PC-9 (cell line): ENCODE measurements at places on chromosomes 7 and 10. TPM values are rescaled to one million over a fixed set of nuclear protein-coding genes. Genes with fewer than 3 reads are reported as not detected.

- no peak overlapping the region for H3K27ac ChIP-seq
- no peak overlapping the region for H3K4me3 ChIP-seq
- no peaks in the 10 kb centered on the region for H3K36me3 ChIP-seq
- no peaks in the 10 kb centered on the region for H3K4me1 ChIP-seq
- no peak for DNase-seq
These were observed 56.4 kb downstream of the THNSL1 start for GRCh38 chr10:25072786-25073185.

GRCh38 chr10:129662426-129662825 lies 195.4 kb downstream of the MGMT start:
- no peak for DNase-seq
- H3K4me3 ChIP-seq, result no peak overlapping the region
- no peaks in the 10 kb centered on the region for H3K4me1 ChIP-seq
- no peak overlapping the region for H3K27ac ChIP-seq

- no peaks in the 10 kb centered on the region for H3K36me3 ChIP-seq
- no peaks in the 10 kb centered on the region for H3K27me3 ChIP-seq
- no peak for DNase-seq
- no peaks in the 10 kb centered on the region for H3K4me1 ChIP-seq
These were observed 97.6 kb downstream of the AASS start for GRCh38 chr7:122046402-122046801.

DNA sequence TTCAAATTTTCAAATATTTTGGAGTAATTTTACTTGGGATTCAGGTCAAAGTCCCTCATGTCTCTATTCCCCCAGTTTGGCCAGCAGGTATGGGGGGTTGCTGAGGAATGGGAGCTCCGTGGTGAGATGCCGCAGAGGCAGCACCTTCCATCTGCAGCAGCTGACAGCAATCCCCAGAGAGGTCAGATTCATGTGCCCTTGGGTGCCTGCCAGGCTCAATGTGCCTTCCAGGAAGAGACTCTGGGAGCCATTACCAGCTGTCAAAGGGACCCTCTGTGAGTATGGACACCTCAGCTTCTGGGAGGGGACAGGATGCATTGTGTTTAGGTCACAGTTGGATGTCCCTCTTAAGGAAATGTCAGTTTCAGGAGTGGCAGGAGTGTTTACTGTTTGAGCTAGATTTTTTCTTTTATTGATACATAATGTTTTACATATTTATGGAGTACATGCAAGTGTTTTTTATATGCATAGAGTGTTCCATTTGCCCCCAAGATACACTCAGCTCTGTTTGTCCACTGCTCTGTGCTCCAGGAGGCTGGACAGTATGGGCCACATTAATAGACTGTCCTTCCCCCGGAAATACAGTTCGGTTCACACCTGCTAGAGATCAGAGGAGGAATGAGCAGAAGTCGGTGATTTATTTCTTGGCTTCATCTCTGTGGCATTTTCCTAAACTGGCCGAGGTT lies 75.3 kb upstream of the GRB10 start:
- peaks cover 10% of the 10 kb centered on the region for H3K4me1 ChIP-seq
- H3K36me3 ChIP-seq, result no peaks in the 10 kb centered on the region
- no peak overlapping the region for H3K4me3 ChIP-seq
- H3K27me3 ChIP-seq, result peaks cover 6% of the 10 kb centered on the region; the same call in 1 of the 2 replicates
- no peak for DNase-seq

SERPINE1 gene
- total RNA-seq, result 36.2 and 45.8 TPM in 2 replicates

- peaks cover 13% of the 10 kb centered on the region for H3K4me1 ChIP-seq
- no peak overlapping the region for H3K27ac ChIP-seq
- no peaks in the 10 kb centered on the region for H3K36me3 ChIP-seq
- H3K4me3 ChIP-seq, result no peak overlapping the region
- H3K27me3 ChIP-seq, result no peaks in the 10 kb centered on the region
These were observed 19.9 kb upstream of the MAP3K8 start for GRCh38 chr10:30413996-30414576.

- H3K27ac ChIP-seq, result no peak overlapping the region
- H3K27me3 ChIP-seq, result no peaks in the 10 kb centered on the region
- H3K36me3 ChIP-seq, result no peaks in the 10 kb centered on the region
- no peaks in the 10 kb centered on the region for H3K4me1 ChIP-seq
- no peak overlapping the region for H3K4me3 ChIP-seq
These were observed 972.6 kb downstream of the KCNMA1 start for GRCh38 chr10:76665029-76665428.

CLRN3 gene
- total RNA-seq, result not detected in 2 replicates

DNA sequence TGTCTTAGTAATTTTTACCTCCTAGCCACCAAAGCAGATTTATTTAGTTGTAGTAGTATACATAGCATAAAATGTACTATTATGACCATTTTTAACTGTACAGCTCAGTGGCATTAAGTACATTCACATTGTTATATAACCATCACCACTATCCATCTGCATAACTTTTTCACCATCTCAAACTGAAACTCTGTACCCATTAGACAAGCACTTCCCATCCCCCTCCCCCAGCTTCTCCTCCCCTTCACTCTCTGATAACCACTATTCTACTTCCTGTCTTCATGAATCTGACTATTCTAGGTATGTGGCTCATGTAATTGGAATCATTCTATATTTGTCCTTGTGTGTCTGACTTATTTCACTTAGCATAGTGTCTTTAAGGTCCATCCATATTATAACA lies 71.9 kb downstream of the MRPL32 start:
- H3K27ac ChIP-seq, result no peak overlapping the region
- peaks cover 14% of the 10 kb centered on the region for H3K27me3 ChIP-seq
- H3K4me1 ChIP-seq, result no peaks in the 10 kb centered on the region

MYPN gene
- 3.9 and 4.1 TPM in 2 replicates for total RNA-seq

CUBN gene
- total RNA-seq, result 0.07 and 0.28 TPM in 2 replicates

GRCh38 chr7:76425156-76425555 lies 406 bp downstream of the ZP3 start:
- H3K4me1 ChIP-seq, result peaks cover 48% of the 10 kb centered on the region
- H3K27me3 ChIP-seq, result no peaks in the 10 kb centered on the region
- H3K27ac ChIP-seq, result no peak overlapping the region
- no peak overlapping the region for H3K4me3 ChIP-seq
- H3K36me3 ChIP-seq, result no peaks in the 10 kb centered on the region

GRCh38 chr10:517872-518475 lies 171.5 kb downstream of the DIP2C start:
- no peak overlapping the region for H3K27ac ChIP-seq
- H3K27me3 ChIP-seq, result peaks cover 39% of the 10 kb centered on the region
- H3K36me3 ChIP-seq, result no peaks in the 10 kb centered on the region
- no peak overlapping the region for H3K4me3 ChIP-seq
- no peaks in the 10 kb centered on the region for H3K4me1 ChIP-seq

DNA sequence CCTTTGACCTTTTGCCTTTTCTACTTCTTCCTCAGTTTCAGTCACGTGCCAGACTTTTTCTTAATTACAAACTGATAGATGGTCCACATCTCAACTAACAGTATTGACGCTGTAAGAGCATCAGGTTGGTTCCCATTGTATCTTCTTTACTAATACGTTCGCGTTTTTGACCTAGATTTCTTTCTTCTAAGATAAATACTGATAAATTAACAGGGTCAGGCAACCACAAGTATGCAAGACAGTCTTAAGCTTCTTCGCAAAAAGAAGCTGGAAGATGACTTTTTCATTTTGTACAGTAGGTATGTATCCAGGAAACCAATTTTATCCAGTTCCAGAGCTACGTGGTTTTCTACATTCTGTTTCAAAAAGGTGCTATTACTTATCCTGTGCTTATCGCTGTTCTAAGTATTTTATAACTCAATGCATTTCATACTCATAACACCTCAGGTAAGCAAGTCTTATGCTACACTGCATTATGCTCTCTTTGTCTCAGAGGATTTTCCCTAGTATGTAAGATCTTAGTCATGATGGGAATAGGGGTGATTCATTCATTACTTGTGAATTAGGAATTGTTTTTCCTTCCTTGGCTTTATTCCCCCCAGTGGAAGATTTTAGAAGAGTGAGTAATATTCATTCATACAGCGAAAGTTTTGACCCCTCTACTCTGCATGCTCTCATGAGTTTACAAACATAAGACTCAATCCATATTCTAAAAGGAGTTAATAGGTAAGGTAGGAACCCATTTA lies 955 bp downstream of the DUS4L start:
- H3K4me3 ChIP-seq, result peak overlapping the region; percentile 92

GRCh38 chr10:67327626-67328535 lies 368.1 kb downstream of the CTNNA3 start:
- no peak overlapping the region for H3K4me3 ChIP-seq
- no peak for DNase-seq
- no peaks in the 10 kb centered on the region for H3K4me1 ChIP-seq
- H3K27me3 ChIP-seq, result no peaks in the 10 kb centered on the region
- H3K36me3 ChIP-seq, result no peaks in the 10 kb centered on the region
- H3K27ac ChIP-seq, result no peak overlapping the region

GRCh38 chr10:22159979-22160378 lies 57.8 kb downstream of the EBLN1 start:
- no peaks in the 10 kb centered on the region for H3K36me3 ChIP-seq
- no peak for DNase-seq
- H3K4me3 ChIP-seq, result no peak overlapping the region
- H3K27me3 ChIP-seq, result no peaks in the 10 kb centered on the region

DNA sequence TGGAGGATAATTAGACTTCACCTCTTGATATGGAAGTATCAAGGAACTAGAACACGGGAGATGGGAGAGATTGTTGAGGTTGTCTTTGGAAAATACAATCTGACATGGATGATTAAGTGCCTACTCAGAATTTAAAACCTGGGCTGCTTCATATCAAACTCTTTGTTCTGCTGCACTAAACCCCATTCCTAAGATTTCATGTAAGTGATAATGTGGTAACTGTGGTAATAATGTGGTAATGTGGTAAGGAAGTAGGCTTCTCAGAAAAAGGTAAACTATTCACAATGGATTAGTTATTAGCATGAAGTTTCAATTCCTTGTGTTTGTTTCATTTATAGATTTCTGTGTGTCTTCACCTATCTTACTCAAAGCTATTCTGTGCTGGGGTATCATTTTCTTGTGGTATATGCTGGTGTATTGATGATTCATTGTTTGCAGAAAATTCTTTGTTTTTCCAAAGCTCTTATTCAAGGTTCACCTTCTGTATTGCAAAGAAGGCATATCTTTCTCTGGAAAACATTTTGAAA lies 129.9 kb upstream of the TAC1 start:
- H3K27ac ChIP-seq, result no peak overlapping the region
- H3K27me3 ChIP-seq, result peaks cover 19% of the 10 kb centered on the region; the same call in 1 of the 2 replicates
- H3K36me3 ChIP-seq, result no peaks in the 10 kb centered on the region
- no peak overlapping the region for H3K4me3 ChIP-seq

DNA sequence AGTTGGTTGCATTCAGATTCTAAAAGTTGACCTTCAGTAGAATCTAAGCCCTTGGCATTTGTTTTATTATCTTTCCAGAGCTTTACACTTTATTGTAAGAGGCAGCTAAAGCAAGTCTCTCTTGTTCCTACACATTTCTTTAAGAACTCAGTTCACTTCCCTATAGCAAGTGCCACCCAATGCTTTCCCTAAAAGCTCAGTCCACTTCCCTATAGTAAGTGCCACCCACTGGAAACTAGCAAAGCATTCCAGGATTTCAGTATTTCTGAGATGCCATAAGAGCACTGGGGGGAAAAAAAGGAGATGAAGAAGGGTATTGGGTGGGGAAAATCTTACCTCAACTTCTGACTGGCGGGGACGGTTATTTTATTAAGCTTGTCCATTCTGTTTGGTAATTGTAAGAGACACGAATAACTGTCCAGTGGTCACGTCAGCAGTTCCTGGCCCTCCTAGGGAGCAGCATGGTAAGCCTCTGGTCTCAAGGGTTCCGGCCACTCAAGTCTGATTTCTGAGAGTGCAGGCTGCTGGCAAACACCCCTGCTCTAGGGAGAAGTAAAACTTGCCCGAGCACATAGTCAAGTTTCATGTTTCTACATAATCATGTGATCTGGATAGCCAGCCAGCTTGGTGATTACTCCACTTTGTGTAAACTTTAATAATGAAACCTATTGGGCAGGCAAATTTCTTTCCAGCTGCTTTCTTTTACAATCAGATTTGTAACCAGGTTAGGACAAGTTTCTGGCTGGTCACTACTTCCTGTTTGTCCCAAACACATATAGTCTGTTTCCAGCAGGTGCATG lies at the start of gene BLNK:
Gene BLNK (minus strand): TSS at position 554 of the 800 bp plus-strand sequence. CDS start 171 bp downstream, at position 383.
- no peaks in the 10 kb centered on the region for H3K36me3 ChIP-seq
- H3K4me1 ChIP-seq, result no peaks in the 10 kb centered on the region
- peak; percentile 44 for DNase-seq
- no peak within 1 kb of the TSS for H3K27ac ChIP-seq
- H3K4me3 ChIP-seq, result no peak within 1 kb of the TSS
- no peaks in the 10 kb centered on the region for H3K27me3 ChIP-seq

DNA sequence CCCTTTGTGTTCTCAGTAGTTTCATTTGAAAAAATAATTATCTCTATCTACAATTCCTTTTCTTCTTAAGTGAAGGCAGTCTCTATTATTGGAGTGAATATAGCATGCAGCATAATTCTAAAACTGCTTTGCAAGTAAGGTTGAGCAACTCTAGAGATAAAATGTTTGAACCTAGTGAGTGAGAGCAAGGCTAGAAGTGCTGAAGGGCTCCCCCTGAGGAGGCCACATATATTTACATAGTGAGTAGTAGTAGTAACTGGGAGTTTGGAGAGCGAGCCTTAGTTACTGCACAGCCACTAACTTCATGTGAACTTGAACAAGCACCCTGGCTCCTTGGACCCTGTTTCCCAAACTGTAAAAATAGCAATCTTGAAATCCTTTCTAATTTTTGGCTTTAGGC lies 141.5 kb upstream of the DKK1 start:
- no peak overlapping the region for H3K27ac ChIP-seq
- no peaks in the 10 kb centered on the region for H3K36me3 ChIP-seq
- H3K4me3 ChIP-seq, result no peak overlapping the region
- no peak for DNase-seq

- no peak for DNase-seq
- no peaks in the 10 kb centered on the region for H3K4me1 ChIP-seq
- H3K27ac ChIP-seq, result no peak overlapping the region
- H3K27me3 ChIP-seq, result no peaks in the 10 kb centered on the region
- no peak overlapping the region for H3K4me3 ChIP-seq
These were observed 311.7 kb upstream of the HPS1 start for GRCh38 chr10:98758463-98758862.

SPOCK2 gene
- total RNA-seq, result 4.2 and 5.3 TPM in 2 replicates

DNA sequence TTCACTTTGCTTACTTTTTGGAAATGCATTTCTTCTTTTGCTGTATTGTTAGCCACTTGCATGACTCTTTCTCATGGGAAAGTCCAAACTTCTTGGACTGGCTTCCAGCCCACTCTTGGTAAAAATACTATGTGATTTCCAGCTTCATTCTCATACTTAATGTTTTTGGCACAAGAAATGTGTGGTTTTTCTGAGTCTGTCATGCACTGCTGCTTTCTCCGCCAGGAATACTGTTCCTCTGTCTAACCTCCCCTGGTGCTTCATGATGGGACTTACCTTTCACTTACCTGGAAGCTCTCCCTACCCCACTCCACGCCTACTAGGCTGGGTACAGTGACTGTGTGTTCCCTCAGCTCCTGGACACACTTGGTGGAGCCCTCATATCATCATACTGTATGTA lies 18.7 kb downstream of the MGAM2 start:
- no peak overlapping the region for H3K27ac ChIP-seq
- H3K36me3 ChIP-seq, result no peaks in the 10 kb centered on the region

- no peak overlapping the region for H3K4me3 ChIP-seq
- H3K27me3 ChIP-seq, result peaks cover 21% of the 10 kb centered on the region
- H3K4me1 ChIP-seq, result 0 out of 2 replicates have a peak, but pooled peaks cover 6% of the 10 kb centered on the region
These were observed 822 bp upstream of the PRPF18 start for GRCh38 chr10:13585943-13586342.

- DNase-seq, result no peak
- peaks cover 46% of the 10 kb centered on the region for H3K27me3 ChIP-seq
- no peaks in the 10 kb centered on the region for H3K4me1 ChIP-seq
- no peaks in the 10 kb centered on the region for H3K36me3 ChIP-seq
These were observed 104.2 kb downstream of the DNAJB6 start for GRCh38 chr7:157441023-157441399.
